ENCODE measurements at places on chromosomes 16 and 17.

- DNase-seq, result no peak
These were observed 49.8 kb upstream of the METRNL start for GRCh38 chr17:83029571-83029970.

DNA sequence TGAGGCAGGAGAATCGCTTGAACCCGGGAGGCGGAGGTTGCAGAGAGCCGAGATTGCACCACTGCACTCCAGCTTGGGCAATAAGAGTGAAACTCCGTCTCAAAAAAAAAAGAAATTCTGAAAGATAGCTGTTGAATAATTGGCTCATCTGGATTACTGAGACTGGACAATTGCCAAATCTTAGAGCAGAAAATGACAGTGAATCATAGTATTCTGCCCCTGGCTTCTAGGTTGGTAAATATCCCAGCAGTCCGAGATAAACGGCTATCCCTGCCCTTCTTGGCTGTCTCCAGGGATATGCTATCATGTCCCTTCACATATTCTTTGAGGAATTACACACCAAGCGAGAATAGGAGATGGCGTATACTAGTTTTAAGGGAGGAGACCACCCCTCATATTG, 35.5 kb upstream of the METTL16 start:
- no peak for DNase-seq

DNA sequence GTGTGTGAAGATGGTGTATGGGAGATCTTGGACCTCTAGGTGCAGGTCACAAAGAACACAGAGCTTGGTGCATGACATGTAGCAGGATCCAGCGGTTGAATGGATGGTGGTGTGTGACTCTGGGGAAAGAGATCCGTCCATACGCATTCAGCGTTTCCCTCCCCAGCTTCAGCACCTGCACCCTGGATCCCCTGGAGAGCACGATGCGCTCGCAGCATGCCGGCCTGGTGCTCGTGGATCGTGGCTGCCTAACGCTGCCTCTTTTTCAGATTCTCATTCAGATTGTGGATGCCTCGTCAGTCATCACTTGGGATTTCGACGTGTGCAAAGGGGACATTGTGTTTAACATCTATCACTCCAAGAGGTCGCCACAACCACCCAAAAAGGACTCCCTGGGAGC, 70.9 kb downstream of the SEC14L1 start:
- no peak for DNase-seq

GRCh38 chr16:65476448-65476955, 354.6 kb upstream of the CDH11 start:
- no peak for DNase-seq

DNA sequence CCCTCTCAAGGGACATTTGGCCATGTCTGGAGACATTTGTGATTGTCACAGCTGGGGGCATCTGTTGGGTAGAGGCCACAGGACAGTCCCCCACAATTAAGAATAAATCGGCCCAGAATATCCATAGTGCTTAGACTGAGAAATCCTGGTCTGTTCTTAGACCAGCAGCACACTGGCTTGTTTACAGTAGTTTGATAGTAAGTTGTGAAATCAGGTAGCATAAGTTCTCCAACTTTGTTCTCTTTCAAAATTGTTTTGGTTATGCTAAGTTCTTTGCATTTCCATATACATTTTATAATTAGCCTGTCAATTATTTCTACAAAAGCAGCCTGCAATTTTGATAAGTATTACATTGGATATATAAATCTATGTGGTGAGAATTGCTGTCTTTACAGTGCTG, 6.8 kb downstream of the MGRN1 start:
- no peak for DNase-seq

All from iPS-NIHi11 (cell line).